ENCODE measurements at places on chromosomes 5 and 9.

GRCh38 chr5:127892467-127893207 lies 189.4 kb downstream of the CCDC192 start:
- no peak for DNase-seq

GRCh38 chr5:109853377-109853776 lies 163.7 kb downstream of the MAN2A1 start:
- DNase-seq = no peak

GRCh38 chr5:119398727-119399466 lies 43.1 kb downstream of the TNFAIP8 start:
- DNase-seq = no peak

GRCh38 chr5:6910950-6911349 lies 197.7 kb downstream of the TENT4A start:
- no peak for DNase-seq

DNA sequence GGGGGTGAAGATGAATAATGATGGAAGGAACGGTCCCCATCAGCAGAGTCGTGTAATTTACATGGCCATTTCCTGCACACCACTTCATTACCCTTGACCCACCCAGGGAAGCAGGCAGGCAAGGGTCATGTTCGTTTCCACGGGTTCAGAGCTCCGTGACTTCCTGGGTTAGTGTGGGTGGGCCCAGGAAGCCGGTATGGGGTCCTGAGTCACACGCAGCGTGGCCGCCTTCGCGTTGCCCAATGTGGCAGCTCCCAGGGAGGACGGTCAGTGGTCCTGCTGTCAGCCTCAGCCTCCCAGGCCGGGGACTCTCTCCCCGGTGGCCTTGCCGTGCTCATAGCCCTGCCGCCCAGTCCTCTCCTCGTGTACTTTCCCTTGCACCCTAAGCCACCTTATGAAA lies 5.1 kb upstream of the TERT start:
- DNase-seq = no peak

DNA sequence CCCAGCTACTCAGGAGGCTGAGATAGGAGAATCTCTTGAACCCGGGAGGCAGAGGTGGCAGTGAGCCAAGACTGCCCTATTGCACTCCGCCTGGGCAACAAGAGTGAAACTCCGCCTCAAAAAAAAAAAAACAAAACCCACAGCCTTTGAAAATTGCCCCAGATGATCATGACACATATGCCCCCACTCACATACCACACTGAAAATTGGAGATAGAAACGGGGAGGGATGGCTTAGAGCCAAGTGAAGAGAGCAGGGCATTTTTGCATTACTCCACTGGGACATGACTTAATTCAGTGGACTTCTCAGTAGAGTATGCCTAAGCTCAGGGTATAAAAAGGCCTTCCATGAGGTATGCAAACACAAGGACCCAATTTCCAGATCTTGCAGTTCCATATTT lies 309.3 kb downstream of the BNC2 start:
- no peak for DNase-seq

DNA sequence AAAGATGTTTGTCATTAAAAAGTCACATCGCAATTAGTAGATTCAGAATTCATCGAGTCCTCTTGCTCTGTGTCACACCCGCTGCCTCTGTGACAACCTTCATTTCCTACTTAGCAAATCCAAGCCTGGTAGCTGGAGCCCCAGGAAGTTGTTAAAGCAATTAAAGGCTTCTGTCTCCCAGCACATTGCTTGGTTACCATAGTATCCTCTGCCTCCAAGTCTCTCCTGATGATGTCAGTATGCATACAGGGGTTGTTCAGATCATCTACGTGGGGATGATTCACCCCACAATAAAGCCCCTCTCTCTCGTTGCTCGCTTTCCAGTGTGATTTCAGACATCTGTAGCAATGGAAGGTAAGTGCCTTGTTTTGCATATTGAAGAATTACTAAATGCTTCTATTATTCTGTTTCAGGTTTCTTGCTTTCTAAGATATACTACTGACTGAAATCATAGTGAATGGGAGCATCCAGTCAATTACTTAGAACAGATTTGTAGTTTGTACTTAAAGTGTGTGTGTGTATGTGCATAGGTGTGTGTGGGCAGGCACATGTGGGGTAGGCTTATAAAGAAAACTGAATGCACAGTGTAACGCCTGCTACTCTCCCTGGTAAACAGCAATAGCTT lies 52.9 kb downstream of the PAM start:
- DNase-seq = no peak

GRCh38 chr9:9771314-9771713 lies 841.5 kb downstream of the PTPRD start:
- DNase-seq = no peak

- no peak for DNase-seq
Measured at GRCh38 chr5:144139586-144139985, 30.9 kb downstream of the YIPF5 start.

DNA sequence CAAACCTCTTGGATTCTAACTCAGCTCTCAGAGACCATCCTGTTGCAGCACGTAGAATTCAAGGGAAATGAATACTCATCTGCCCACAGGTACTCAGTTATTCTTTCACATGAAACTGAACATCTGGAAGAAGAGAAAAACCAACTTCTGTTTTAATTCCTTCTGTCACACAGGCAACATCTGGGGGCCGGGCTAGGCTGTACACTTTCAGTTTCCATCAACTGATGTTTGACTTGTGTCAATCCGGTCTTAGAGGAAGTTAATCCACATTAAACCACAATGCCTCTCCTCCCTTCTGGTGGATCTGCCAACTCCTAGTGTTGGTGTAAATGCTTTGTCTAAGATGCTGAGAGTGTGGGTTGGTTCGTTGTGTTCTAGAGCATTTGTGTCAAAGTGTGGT lies 17.6 kb downstream of the DMRT3 start:
- DNase-seq = no peak

DNA sequence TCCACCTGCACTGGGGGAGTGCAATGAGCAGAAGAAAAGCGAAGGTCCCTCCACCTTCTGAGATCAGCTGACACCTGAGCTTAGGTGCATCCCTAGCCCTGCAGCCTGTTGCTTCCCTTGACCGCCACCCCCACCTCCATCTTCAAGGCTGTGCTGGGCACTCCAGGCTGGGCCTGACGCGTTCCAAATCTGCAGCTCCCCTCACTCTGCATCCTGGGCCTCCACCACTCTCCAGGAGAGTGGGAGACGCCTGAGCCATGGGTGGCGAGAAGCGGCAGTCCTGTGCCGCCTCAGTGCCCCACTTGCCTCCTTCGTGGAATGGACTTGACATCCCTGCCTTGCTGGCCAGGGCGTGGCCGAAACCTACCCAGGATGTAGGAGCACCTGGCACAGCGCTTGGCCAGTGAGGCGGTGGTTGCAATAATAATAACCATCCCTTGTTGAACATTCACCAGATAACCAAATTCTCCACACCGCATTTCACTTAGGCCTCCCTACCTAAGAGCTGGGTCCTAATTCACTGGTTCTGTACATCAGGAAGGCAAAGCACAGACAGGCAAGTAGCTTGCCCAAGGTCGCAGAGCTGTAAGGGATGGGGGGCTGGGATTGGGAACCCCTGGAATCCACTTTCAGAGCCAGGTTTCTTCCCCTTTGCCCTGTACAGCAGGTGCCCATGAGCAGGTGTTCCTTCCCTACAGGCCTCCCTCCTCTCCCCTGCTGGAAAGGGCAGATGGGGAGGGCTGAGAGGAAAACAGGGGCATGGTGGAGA lies 11.7 kb downstream of the B4GALT7 start:
- DNase-seq = peak; percentile 30

DNA sequence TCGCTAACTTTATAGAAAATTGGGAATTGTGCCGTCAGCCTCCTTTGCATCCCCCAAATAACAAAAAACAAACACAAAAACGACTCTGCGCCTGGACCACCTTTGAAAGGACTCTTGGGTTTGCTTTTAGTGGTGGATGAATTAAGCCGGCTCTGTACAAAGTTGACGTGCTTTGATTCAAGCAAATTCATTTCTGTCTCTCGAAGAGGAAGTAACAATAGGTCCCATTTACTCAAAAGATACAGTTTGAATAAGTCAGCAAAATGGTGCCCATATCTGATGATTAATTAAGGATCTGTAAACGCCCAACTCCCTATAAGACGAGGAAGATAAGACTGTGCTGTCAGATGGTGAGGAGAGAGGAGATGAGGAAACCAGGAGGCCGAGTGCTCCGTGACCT lies 67.8 kb downstream of the AK8 start:
- DNase-seq = no peak

- DNase-seq = no peak
Measured at GRCh38 chr9:8521112-8521511, 721.5 kb upstream of the DMAC1 start.

GRCh38 chr5:141420855-141421488 lies at the start of gene PCDHGA11:
Gene PCDHGA11, plus strand, starts transcription at chr5:141421051. Its CDS starts 177 bp downstream, at chr5:141421228.
- no peak for DNase-seq

DNA sequence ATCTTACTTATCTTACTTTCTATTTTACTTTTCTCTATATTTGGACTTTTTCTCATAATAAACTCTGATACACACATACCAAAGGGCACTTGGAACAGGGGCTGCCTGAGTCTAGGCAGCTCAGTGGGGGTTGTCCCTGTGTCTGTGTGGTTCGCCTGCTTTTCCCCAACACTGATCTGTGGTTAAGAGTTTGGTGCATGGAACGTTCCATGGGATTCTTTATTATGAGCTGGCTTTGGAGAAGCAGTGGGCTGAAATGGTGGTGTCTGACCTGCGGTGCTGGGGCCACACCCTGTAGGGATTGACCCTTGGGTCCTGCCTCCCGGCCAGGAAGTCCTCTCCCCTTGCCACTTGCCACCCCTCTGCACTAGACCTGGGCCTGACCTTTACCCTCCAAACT lies 47.4 kb downstream of the ANKRD33B start:
- no peak for DNase-seq

DNA sequence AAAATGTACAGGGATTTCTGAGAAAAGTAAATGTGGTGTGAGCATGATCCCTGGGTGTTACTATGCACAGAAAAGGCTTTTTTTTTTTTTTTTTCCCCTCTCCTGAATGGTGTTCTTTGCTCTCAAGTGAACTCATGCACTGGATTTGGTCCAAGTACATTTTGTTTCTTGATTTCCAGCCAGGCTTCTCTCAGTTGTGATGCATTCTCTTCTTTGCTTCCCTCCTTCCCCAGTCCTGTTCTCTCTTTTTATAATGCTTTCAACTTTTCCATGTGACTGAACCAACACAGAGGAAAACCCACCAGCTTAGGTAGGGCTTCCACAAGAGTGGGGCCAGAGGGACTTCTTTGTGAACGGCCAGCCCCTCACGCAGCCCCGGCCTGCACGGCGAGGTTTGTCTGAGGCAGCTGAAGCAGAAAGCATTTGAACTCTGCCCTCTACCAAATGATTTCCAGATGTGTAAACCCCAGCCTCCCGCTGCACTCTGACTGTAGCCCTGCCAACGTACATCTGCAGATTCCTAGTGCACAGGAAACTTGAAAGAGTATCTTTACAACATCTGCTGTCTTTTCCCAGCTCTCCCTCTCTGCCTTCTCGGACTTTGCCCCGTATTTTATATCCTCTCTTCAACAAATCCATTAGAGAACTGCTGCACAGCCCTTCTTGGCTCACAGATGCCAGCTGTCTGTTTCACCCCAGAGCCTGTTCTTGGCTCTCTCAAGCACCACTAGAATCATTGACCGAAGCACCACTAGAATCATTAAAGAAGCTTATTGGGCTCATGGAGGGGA lies 71.8 kb upstream of the CD180 start:
- DNase-seq = peak; percentile 54

- DNase-seq = no peak
Measured at GRCh38 chr5:63794296-63794695, 167.9 kb downstream of the HTR1A start.

GRCh38 chr5:78467752-78468357 lies 107.4 kb downstream of the SCAMP1 start:
- no peak for DNase-seq

- no peak for DNase-seq
Measured at GRCh38 chr9:5326893-5327548, 12.7 kb downstream of the RLN1 start.

GRCh38 chr9:26112724-26113123 lies 434.5 kb upstream of the TUSC1 start:
- DNase-seq = no peak

- peak; percentile 61 for DNase-seq
Measured at GRCh38 chr9:36862206-36863145, 171.6 kb downstream of the PAX5 start.

DNA sequence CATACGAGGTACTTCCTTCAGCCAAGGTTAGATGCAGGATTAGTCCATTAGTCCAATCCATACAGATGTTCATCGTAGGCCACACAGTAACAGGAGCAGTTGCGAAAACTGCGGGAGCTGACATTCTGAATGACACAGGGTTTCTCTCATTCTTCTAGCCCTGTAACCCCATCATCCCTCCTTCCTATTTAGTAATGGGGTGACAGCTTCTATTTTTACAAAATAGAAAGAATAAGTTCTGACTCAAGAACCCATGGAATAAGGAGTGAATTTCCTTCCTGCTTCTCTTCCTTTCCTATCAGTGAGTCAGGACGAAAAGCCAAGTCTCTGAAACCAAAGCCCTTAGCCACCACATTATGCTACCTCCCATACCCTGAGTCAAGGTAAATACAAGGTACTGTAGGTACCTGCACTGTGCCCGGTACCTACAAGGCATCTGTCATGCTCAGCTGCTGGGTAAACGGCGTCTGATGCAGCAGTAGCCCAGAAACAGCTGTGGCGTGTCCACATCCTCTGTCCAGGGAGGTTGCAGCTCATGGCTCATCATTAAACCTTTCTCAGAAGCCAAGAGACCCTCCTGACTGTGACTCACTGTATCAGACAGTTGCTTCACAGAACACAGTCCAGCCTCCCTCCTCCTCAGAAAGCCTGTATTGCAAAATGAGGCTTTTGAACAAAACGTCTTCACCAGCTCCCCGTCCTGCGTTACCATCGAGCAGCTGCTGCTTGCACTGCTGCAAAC lies 84.2 kb downstream of the ESM1 start:
- DNase-seq = no peak

DNA sequence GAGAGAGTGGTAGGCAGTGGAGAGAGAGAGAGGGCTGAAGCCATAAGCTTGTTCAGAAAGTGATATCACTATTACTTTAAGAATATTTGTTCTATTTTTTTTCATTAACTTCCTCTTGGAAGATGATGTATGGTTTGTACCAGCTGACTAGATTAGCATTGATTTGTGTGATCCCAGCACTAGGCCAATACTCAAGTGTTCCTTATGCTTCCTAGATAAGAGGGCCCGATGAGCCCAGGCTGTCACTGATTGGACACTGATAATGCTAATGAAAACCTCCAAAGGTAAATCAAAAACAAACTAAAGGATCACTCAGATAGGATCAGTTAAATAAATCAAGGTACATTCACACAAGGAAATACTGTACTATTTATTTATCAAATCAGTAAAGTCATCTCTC lies 52.7 kb upstream of the OTULINL start:
- no peak for DNase-seq

GRCh38 chr9:111514967-111515366 lies 10.0 kb upstream of the ZNF483 start:
- DNase-seq = no peak

DNA sequence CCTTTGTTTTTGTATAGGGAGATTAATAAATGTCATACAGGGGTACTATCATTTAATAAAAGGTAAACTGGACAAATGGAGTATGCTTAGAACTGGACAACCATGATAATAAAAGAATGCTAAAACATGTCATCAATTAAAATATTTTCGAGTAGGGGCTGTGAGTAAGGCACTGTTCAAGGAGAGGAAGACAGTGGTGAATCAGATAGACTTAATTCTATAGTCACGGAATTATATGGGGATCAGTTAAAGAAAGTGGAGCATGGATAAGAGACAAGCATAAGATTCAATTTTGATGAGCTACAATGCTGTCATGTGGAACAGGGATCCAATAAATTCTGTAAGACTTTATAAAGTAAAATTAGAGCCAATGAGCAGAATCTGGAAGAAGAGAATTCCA lies 104.5 kb downstream of the HMHB1 start:
- no peak for DNase-seq
